Hypothalamus (tissue), 51 donors: ENCODE measurements at places on chromosomes 2 and 18.

- no peak for DNase-seq
These were observed 39.7 kb upstream of the NABP1 start for GRCh38 chr2:191638079-191638801.

GRCh38 chr2:206876216-206876860 lies 63.0 kb upstream of the CPO start:
- no peak for DNase-seq

GRCh38 chr18:3873698-3874097 lies 423.7 kb downstream of the TGIF1 start:
- no peak for DNase-seq

DNA sequence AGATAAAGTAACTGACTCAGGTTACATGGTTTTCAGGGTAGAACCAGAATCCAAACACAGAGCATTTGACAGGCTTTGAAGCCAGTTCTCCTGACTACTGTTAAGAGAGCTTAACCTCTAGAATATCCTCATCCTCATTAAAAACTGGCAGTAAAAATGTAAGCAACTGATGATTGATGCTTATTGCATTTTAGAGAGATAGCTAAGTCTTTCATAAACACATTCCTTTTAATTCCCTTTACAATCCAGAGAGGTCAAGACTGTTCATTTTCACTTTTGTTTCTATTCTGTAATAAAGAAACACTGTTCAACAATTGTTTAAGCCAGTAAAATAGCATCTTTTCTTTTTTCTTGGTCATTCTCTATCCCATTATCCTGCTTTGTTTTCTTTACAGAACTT lies 53.9 kb upstream of the RAB27B start:
- DNase-seq, result no peak

GRCh38 chr2:169709981-169710380 lies 15.7 kb downstream of the PHOSPHO2 start:
- no peak for DNase-seq

GRCh38 chr18:23538870-23539269 lies 35.6 kb downstream of the RMC1 start:
- DNase-seq, result no peak

GRCh38 chr2:202113571-202114142 lies 40.6 kb downstream of the KIAA2012 start:
- no peak for DNase-seq

DNA sequence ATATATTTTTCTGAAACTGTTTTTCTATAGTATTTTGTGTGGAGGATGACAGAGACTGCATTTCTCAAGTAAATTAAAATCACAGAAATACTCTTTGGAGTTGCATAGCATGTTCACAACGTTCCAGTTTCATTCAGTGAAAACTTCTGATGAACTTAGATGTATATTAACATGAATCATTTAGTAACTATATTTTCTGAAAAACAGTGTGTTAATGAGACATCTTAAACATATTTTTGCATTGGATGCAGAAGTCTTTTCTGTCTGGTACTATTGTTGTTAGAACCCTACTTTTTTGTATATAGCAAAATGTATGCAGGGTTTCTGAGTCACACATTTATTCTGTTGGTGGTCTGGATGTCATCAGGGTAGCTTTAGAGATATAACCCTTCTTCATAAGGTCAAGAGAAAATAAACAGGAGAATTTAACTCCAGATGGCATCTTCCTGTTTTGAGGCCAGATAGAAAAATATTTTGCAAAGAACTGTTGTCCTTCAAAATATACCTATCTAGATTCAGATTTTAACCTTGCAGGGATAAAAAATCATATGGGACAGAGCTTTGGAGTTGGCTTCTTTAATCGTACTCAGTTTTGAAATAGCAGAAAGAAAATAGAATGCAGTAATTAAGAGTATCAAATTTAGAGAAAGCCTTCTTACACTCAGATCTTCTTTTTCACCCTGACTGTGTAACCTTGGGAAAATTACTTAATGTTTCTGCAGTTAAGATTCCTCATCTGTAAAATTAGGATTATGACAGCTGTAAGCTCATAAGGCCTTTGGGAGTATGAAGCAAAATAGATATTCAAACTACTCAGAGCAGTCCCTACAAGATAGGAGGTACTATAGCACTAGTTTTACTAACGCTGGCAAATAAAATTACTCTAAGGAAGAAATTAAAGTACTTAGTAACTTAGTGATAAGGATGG lies 5.3 kb downstream of the COL3A1 start:
- no peak for DNase-seq

GRCh38 chr2:99565227-99565626 lies 75.4 kb upstream of the REV1 start:
- DNase-seq, result no peak

- no peak for DNase-seq
These were observed 153.5 kb downstream of the SLC39A10 start for GRCh38 chr2:195810340-195811098.
